ENCODE measurements at places on chromosomes 3 and 15. TPM values are rescaled to one million over a fixed set of nuclear protein-coding genes. Genes with fewer than 3 reads are reported as not detected.

DNA sequence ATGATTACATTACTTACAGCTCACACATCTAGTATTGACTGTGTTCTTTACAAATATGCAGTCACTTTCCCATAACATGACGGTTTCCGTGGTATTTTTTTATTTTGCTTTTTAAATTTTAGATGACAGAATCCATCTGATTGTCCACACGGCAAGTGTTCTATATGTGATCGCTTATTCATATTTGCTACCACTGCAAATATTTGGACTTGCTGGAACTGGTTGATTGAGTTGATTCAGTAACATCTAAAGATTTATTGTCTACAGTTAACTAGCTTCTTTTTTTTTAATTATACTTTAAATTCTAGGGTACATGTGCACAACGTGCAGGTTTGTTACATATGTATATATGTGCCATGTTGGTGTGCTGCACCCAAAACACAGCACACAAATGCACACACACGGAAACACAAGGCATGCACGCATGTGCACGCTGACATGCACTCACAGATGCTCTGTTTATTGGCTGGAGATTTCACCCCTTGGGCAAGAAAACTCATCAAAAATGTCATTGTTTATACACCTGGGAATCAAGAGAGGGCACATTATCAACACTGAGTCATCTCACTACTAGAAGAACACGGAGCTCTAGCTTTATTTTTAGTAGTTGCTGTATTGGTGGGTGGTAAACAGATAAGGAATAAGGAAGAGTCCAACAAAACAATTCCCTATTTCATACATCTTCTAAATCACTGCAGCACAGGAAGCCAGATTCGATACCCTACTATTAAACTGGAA is 16.4 kb downstream of the ARRDC4 start:
- H3K27ac ChIP-seq, result no peak overlapping the region
- no peak for DNase-seq
- no peaks in the 10 kb centered on the region for H3K4me1 ChIP-seq
- peaks cover 21% of the 10 kb centered on the region for H3K36me3 ChIP-seq

DNA sequence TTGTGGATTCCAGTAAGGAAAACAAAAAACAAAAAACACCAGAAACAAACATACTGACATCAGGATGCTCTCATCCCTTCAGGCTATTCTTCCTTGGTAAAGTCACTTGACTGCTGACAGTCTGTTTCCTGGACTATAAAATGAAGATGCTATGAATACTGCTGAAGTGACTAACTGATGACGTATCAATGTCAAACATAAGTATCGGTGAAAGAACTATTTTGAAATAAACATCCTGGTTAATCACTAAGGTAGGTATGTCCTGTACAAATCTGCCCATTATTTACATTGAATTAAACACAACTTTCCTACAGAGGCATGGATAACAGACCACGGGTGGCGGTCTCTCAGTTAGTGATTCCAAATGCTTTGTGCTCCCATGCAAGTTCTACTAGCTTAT is 45.9 kb downstream of the CHAC1 start:
- no peak for DNase-seq
- H3K27me3 ChIP-seq, result no peaks in the 10 kb centered on the region
- no peaks in the 10 kb centered on the region for H3K4me1 ChIP-seq

- no peak for DNase-seq
- H3K27me3 ChIP-seq, result no peaks in the 10 kb centered on the region
Observed at GRCh38 chr3:133138017-133138416, 99.8 kb downstream of the TMEM108 start.

GP5 gene
- total RNA-seq, result 0.15 TPM
